Dermis blood vessel endothelial cell (primary cell): ENCODE measurements at places on chromosomes 7 and 10. TPM values are rescaled to one million over a fixed set of nuclear protein-coding genes. Genes with fewer than 3 reads are reported as not detected.

Gene SLC13A1
- total RNA-seq = not detected in 2 replicates

Gene FAM131B
- total RNA-seq = 0.23 and 0.51 TPM in 2 replicates

Gene NEBL
- total RNA-seq = 2.6 and 2.9 TPM in 2 replicates

Gene INHBA
- total RNA-seq = 0.60 and 1.0 TPM in 2 replicates

Gene AMPH
- not detected in 2 replicates for total RNA-seq

Gene GTF2IRD1
- 6.1 and 7.4 TPM in 2 replicates for total RNA-seq

Gene COA1
- total RNA-seq = 37.2 and 47.3 TPM in 2 replicates

Gene OR2A42
- total RNA-seq = not detected in 2 replicates

Gene ZP3
- 1.0 and 2.8 TPM in 2 replicates for total RNA-seq

Gene GPR141
- total RNA-seq = not detected in 2 replicates

Gene PRSS37
- total RNA-seq = not detected in 2 replicates

Gene WIPF3
- 0.17 TPM in 1 of 2 replicates, not detected in the other for total RNA-seq

Gene ADCY1
- total RNA-seq = 0.17 and 0.93 TPM in 2 replicates

Gene POM121
- total RNA-seq = 5.4 and 10.2 TPM in 2 replicates

Gene LRMDA
- 7.6 and 27.4 TPM in 2 replicates for total RNA-seq

Gene CDK13
- total RNA-seq = 57.1 and 78.1 TPM in 2 replicates

DNA sequence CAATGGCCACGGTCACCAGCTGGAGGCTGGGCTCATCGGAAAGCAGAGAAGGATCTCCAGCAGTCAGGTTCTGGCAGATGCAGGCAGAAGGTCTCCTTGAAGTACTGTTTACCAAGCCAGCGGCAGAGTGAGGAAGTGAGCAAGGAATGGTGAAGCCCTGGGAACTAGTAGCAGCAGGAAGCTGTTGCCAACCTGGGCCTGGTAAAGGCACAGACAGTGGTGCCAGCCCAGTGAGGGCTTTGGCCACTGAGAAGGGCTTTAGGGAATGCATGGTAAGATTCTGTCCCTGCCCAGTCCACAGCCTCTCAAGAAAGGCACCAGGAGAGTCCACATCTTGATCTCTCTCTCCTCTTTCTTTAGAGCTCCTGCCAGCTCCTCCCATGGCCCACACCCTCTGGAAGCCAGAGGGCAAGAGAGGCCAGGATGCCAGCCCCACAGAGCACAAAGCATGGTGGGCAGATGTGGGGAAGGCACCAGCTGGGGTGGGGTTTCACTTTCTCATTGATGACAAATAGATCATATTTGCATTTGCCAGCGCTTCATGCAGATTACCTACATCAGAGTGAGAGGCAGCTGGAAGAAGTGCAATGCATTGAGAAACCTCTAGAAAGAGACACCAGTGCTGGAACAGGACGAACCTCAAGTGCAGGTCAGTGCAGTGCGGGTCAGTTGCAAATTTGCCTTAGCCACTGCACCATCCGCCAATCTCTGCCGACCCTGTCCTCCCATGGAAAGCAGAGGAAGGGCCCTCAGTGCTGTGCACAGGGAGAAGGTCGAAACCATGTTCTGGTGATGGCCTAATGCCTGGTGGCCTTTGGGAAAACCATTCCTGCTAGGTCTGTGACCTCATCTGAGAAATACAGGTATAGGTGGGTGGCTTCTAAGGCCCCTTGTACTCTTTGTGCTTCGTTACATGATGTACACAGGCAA is 667.8 kb upstream of the MKI67 start:
- DNase-seq = no peak

- no peak for DNase-seq
Observed at GRCh38 chr10:102554531-102554930, 50.8 kb downstream of the SUFU start.

- no peak for DNase-seq
Observed at GRCh38 chr10:31197886-31198285, 121.1 kb upstream of the ZEB1 start.

DNA sequence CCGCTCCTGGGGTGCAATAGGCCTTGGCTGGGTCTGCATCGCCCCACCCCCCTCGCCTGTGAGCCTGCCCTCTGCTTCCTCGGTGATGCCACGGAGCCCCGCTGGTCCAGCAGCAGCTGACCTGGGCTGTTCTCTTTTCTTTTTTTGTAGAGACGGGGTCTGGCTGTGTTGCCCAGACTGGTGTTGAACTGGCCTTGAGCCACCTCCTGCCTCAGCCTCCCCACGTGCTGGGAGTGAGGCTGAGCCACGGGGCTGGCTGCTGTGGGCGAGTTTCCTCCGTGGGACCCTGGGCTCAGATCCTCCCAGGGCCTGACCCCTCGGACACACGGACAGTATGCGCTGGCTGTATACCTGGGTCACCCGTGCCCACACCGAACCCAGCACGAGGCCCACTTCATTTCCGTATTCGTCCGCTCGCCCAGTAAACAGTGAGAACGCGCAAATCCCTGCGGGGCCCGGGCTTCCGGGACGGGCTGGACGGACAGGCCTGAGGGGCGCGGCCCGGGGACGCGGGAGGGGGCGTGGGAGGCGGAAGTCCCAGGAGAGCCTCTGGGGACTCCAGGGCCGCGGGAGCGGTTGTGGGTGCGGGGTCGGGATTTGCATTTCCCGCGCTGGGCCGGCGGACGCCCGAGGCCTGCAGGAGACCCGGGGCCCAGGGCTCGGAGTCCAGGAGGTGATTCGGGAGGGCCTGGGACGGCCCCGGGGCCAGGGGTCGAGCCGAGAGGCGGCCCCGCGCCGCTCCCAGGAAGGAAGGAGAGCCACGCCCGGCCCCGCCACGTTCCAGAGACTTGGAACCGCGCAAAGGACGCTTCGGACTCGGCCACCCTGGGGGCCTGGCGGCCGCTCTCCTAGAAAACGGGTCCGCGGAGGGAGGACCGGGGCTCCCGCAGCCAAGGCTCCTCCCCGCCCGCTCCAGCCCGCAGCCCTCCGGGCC is 57.7 kb upstream of the DNAJB6 start:
- DNase-seq = peak; percentile 43

DNA sequence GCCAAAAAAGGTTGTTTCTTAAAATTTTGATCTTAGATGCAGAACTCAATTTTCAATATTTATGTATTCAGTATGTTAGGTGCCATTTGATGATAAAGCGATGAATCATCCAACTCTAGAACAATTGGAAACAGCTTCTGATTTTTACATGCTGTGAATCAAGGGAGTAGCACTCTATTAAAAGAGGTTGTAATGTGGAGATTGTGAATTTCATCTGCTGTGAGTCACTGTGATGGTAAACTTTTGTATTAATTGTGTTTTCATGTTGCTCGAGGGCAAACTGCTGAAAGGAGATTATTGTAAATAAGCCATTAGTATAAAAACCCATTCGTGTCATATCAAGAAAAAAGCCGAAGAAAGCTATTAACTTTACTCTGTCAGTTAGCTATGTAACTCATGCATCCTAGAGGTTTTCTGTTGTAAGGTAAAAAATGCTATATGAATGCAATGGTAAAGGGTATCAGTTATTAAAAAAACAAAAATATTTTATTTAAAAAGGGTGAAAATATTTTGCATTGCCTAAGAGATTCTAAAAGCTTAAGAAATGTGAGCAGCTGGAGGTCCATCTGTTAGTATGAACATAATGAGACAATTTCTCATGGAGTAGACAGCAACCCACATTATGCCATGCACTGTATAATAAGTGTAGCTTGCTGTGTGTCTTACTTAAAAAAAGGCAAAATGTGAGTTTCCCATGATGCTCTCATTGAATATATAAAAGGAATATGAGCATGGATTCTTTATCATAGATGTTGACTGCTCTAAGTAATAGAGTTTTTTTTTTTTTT is 511.0 kb upstream of the PCDH15 start:
- DNase-seq = no peak

DNA sequence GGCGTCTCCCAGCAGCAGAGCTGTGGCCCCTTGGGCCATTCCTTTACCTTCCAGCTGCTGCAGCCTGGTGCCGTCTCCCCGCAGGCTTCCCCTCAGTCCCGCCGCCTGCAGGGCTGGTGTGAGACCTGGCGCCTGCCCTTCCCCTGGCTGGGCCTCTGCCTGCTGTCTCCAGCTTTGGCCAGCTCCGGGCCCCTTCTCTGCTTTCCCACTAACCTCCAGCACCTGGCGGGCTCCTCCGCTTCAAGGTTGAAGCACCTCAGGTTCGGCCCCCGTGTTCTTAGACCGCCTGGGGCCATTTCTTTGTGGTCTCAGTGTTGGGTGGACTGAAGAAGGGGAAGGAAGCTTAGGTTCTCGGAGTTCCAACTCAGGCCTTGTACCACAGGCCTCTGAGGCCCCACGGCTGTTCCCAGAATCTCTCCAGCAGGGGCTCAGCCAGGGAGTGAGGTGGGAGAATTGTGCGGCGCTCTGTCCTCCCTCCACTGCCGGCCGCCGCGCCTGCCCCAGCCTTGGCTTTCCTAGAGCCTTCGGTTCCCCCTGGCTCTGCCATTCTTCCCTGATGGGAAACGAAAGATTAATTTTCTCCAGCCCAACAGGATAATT is 30.3 kb downstream of the GBX1 start:
- DNase-seq = no peak

DNA sequence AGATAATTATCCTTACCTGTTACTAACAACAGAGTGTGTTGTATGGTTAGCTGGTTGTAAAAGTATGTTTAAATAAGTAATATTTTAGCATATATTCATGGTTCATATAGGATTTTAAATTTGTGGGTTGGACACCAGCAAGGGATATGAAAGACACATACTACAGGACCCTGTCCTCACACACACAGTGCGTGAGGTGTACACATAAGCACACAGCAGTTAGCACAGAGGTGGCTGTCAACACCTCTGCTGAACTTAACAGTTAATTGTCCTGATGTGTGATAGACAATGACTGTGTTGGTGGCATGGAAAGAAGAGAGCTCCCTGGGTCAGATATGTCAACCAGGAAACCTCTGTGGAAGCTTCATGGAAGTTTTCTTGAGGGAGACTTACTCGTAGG is 23.3 kb upstream of the NUP42 start:
- DNase-seq = no peak

- DNase-seq = no peak
Observed at GRCh38 chr10:33345236-33345635, 10.8 kb upstream of the NRP1 start.

GRCh38 chr10:106863549-106863948 is 301.0 kb downstream of the SORCS1 start:
- DNase-seq = no peak

- no peak for DNase-seq
Observed at GRCh38 chr7:132028144-132028920, 471.9 kb upstream of the PODXL start.

DNA sequence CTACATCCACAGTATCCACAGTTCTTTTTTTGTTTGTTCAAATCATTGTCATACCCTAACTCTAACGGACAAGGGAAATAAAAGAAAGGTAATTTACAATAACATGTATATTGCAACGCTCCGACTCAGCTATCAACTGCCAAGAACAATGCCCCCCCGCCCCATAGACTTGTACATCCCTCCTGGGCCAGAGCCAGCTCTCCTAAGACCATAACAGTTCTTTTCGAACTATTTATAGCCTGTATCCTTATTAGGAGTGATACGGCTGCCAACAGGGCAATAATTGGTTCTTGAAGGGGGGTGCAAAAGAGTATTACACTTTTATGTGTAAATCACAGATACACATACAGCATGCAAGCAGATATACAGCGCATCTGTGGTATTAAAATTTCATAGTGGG is 495.7 kb downstream of the GALNT17 start:
- DNase-seq = no peak

DNA sequence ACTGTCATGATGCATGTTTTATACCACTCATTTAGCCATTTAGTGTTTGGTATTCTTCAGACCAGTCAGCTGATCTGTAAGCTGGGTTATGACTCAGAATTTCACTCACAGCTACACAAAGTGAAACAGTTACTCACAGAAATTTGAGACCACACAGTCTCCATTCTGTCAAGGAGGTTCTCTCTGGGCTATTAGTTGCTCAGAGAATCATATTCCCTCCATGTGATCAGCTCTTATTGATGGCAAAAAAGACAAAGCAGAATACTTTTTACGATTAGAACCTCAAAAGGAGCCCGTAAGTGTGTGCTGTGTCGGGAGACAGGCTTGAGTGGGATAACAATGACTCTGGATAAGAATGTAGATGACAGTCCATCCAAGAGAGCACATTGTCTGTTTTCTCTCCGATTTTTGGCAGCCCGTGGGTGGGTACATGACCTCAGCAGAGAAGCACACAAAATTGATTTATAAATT is 277.6 kb upstream of the SORCS1 start:
- DNase-seq = no peak

DNA sequence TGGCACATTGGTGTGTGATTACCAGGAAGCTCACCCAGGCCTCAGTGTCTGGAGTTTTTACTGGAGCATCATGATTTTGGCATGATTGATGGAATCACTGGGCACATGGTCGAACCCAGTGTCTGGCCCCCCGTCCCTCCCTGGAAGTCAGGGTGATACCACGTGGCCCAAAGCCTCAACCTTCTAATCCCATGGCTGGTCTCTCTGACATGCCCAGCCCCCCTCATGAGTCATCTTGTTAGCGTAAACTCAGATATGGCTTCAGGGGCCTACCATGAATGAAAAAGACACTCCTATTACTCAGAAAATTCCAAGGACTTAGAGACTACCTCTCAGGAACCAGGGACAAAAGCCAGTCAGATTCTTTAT is 109.3 kb downstream of the GRK5 start:
- peak; percentile 66 for DNase-seq

- no peak for DNase-seq
Observed at GRCh38 chr10:124649214-124649613, 95.0 kb downstream of the FAM53B start.

GRCh38 chr10:80924063-80924952 is 386.6 kb downstream of the SH2D4B start:
- DNase-seq = peak; percentile 70
